Articular chondrocyte of knee joint (primary cell): ENCODE measurements at places on chromosomes 7 and 10. TPM values are rescaled to one million over a fixed set of nuclear protein-coding genes. Genes with fewer than 3 reads are reported as not detected.

The ZNF425 gene
- total RNA-seq: 7.0 and 7.4 TPM in 2 replicates

The PVRIG gene
- not detected in 2 replicates for total RNA-seq

The RARRES2 gene
- 0.32 and 2.2 TPM in 2 replicates for total RNA-seq

The TAS2R41 gene
- not detected in 2 replicates for total RNA-seq

The CLDN15 gene
- 1.7 and 2.0 TPM in 2 replicates for total RNA-seq

The PKD2L1 gene
- not detected in 2 replicates for total RNA-seq

The PHKG1 gene
- 3.7 and 4.6 TPM in 2 replicates for total RNA-seq

The ARMC10 gene
- 37.3 and 37.5 TPM in 2 replicates for total RNA-seq

The IL6 gene
- 21.2 and 33.1 TPM in 2 replicates for total RNA-seq

The PNLIP gene
- not detected in 2 replicates for total RNA-seq

The PITRM1 gene
- total RNA-seq: 115 and 125 TPM in 2 replicates

The EEF1AKMT2 gene
- total RNA-seq: 29.2 and 33.6 TPM in 2 replicates

The PDCD11 gene
- 23.8 and 26.5 TPM in 2 replicates for total RNA-seq

The FZD8 gene
- 23.4 and 31.1 TPM in 2 replicates for total RNA-seq

The MKI67 gene
- 17.0 and 22.9 TPM in 2 replicates for total RNA-seq

The FKBP6 gene
- total RNA-seq: under 0.01 TPM in 1 of 2 replicates, not detected in the other

The PDE1C gene
- total RNA-seq: 23.3 and 30.8 TPM in 2 replicates
